ENCODE measurements at places on chromosomes 7 and 10.

DNA sequence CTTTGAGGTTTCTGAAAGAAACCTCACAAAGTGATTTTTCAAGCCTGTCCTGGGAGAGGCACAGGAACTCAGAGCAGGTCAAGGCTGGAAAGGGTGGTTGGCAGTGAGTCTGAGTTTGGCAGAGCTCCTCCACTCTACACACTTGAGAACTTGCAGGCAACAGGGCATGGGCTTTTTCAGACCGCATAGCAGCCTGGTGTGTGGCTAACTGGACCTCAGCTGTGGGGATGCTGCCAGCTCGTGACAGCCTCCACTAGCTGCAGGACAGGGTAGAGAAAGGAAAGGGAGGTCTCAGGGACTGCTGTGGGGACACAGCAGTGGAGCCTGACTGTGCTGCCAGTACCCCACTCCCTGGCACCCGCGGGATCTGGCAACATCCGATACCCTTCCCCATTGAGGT lies 2.6 kb downstream of the CDHR1 start:
- no peak for DNase-seq

GRCh38 chr10:119403921-119404320 lies 138.6 kb downstream of the RGS10 start:
- no peak for DNase-seq

- DNase-seq = no peak
Observed at GRCh38 chr7:156105337-156106106, 293.3 kb upstream of the SHH start.

DNA sequence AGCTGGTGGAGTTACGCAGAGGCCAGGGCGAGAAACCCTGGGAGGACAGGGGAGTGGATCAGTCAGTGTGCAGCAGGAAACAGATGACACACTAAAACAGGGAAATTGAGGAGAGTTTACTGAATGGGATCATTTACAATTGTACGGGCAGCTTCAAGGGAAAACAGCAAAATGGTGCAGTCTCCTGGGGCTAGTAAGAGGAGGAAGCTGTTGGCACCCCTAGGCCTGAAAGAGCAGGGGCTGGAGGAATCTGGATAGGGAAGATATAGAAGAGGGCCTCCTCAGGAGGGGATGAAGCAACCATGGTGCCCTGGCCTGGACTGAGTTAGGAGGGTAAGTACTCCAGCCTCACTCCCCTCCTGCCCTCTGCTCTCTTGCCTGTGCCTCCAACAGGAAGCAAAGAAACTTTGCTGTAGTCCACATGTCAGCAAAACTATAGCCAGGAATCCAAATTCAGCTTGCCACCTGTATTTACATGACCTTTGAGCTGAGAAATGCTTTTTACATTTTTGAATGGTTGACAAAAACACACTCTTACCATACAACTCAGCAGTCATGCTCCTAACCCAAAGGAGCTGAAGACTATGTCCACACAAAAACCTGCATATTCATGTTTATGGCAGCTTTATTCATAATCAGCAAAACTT lies 52.3 kb upstream of the OPN4 start:
- no peak for DNase-seq

DNA sequence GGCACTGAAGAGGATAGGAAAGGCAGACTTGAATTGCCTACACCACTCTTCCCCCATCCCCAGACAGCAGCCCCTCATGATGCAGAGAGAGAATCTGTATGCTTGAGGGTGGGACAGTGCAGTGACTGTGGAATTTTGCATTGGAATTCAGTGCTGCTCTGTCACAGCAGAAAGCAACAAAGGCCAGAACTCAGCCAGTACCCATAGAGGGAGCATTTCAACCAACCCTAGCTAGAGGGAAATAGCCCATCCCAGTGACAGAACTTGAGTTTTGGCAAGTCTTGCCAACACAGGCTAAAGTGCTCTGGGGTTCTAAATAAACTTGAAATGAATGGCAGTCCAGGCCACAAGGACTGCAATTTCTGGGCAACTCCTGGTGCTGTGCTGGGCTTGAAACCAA lies 80.4 kb downstream of the TES start:
- no peak for DNase-seq

- DNase-seq = no peak
Observed at GRCh38 chr7:117124591-117125220, 171.4 kb downstream of the ST7 start.

GRCh38 chr7:92641921-92642511 lies 51.8 kb upstream of the FAM133B start:
- no peak for DNase-seq

DNA sequence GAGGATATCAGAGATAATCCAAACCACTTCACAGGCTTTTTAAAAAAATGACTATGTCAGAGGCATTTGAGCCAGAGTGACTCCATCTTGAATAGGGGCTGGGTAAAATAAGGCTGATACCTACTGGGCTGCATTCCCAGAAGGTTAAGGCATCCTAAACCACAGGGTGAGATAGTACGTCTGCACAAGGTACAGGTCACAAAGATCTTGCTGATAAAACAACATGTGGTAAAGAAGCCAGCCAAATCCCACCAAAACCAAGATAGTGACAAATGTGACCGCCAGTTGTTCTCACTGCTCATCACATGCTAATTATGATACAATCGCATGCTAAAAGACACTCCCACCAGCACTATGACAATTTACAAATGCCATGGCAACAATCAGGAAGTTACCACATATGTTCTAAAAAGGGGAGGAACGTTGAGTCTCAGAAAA lies 177.5 kb downstream of the RAPGEF5 start:
- no peak for DNase-seq

- DNase-seq = no peak
Observed at GRCh38 chr7:55508221-55509011, 63.9 kb downstream of the VOPP1 start.

DNA sequence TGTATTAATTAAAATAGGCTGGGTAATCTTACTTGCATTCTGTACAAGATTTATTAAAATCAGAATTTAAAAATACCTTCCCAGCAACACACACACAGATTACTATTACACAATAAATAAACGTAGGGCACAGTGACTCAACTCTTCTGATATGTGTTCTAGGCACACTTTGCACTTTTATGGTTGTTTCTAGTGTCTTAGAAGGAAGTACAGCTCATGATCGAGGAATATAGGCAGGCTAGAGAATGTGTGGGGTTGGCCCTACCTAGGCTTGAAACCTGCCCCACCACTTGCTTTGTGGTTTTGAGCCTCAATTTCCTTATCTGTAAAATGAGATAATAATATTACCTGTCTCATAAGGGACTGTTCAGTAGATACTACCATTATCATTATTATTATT lies 30.5 kb downstream of the ARMC3 start:
- no peak for DNase-seq

DNA sequence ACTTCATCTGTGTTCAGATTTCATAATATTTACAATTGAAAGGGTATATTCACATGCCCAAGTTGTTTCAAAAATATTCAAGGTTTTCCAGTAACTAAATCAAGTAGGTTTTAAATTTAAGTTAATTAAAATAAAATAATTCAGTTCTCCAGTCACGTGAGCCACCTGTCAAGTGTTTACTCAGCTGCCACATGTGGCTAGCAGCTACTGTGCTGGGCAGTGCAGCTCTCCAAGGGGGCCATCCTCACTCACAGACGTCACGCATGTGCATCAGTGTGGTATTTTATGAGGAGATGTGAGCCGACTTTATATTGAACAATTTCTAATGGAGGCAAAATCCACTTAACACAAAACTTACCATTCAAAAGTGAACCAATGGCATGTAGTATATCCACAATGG lies 69.7 kb upstream of the CAMK2B start:
- DNase-seq = no peak

GRCh38 chr7:120981888-120982615 lies 6.5 kb upstream of the CPED1 start:
- no peak for DNase-seq

GRCh38 chr7:128879939-128880746 lies 17.5 kb downstream of the ATP6V1F start:
- no peak for DNase-seq

GRCh38 chr7:43850348-43851116 lies 18.8 kb downstream of the MRPS24 start:
- DNase-seq = no peak

GRCh38 chr7:18534481-18534880 lies 38.9 kb downstream of the HDAC9 start:
- no peak for DNase-seq

DNA sequence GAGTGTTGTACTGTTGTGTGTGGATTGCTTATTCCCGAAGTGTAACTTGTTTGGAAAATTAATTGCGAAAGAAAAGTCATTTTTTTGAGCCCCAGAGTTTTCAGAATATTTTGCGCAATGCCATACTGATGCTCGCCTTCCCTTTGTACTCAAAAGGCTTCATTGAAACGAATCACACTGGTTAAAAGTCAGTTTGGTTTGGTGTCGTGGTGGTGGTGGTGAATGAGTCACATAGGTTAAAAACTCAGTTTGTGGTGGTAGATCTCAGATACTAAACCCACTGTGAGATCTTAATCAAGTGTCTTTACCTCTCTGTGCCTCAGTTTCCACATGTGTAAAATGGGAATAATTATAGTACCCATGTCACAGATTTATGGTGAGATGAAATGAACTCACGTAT lies 61.1 kb upstream of the IL6 start:
- no peak for DNase-seq

GRCh38 chr10:19653931-19654330 lies 162.3 kb upstream of the PLXDC2 start:
- no peak for DNase-seq

GRCh38 chr7:70436790-70437350 lies 695.1 kb upstream of the GALNT17 start:
- DNase-seq = no peak

- DNase-seq = no peak
Observed at GRCh38 chr10:112963835-112964234, 13.8 kb downstream of the TCF7L2 start.

- no peak for DNase-seq
Observed at GRCh38 chr10:49750546-49750945, 11.6 kb downstream of the OGDHL start.

GRCh38 chr7:36203071-36203790 lies 50.2 kb downstream of the EEPD1 start:
- DNase-seq = no peak

GRCh38 chr10:28332726-28333125 lies 29.9 kb upstream of the MPP7 start:
- DNase-seq = no peak

GRCh38 chr7:3067193-3067592 lies 23.5 kb upstream of the CARD11 start:
- DNase-seq = peak; percentile 19

DNA sequence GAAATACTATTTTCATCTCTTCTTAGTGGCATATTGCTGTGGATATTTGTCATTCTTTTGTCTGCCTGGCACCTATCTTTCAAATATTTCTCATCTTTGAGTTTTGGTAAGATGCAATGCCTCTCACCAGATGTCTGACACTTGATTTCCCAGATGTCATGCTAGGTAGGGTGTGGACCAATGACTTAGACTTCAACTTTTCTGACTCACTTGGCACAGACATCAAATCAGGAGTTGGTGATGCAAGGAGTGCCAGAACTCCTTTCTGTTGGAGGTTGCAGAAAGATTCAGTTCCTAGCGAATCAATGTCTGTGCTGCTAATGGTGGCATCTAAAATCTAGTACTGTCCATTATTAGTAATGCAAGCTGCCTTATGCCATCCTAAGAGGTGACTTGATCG lies 216.9 kb upstream of the FERD3L start:
- no peak for DNase-seq

GRCh38 chr10:4939224-4940072 lies 23.8 kb upstream of the AKR1C1 start:
- no peak for DNase-seq

DNA sequence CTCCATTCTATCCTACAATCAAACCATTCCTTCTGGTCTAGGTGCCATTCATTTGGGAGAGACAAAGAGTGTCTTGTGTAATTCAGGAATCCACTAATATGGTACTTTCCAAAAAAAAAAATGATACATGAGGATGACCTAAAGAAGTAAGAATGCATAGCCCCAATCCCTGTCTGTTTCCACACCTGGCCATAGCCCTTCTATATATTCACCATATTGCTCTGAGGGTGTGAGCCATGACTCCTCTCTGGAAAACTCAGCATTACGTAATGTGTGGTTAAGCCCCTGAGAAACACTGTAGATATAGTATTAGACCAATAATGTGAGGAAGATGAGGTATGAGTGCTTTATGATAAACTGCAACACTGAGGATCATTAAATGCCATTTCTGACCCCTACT lies 592.7 kb downstream of the INHBA start:
- no peak for DNase-seq

- DNase-seq = no peak
Observed at GRCh38 chr10:124347956-124348355, 70.8 kb downstream of the OAT start.

GRCh38 chr10:95201736-95202135 lies 7.7 kb downstream of the ACSM6 start:
- no peak for DNase-seq

DNA sequence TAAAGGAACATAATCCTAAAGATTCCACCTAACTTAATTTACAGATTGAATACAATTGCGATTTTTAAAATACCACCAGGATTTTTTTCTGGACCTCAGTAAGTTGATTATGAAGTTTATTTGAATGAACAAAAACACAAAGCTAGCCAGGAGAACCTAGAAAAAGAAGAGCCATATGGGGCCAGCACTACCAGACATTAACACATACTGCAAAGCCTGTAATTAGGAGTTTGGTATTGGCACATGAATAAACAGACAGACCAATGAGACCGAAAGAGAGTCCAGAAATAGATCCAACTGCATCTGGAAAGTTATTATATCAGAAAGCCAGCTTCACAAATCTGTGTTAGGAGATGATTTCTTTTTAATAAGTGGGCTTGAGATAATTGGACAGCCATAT lies 105.5 kb upstream of the CHST15 start:
- DNase-seq = no peak

DNA sequence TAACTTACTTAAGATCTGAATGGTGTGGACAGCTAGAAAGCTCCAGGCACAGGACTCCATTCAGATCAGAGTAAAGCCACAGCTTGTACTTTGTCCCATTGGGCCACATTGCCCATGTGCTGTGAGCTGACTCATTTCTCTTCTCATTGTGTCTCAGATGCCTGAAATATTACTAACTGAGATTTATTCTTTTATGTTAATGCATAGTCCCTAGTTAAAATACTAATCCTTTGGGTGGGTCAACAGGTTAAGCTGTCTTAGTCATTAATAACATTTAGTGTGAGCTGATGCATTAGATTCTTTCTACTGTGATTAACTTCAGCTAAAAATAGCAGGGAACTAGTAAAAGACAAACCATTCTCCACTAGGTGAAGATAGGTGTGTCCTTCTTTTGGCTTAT lies 104.7 kb upstream of the ARMC3 start:
- DNase-seq = no peak

- DNase-seq = no peak
Observed at GRCh38 chr10:97574374-97575126, 2.0 kb downstream of the ANKRD2 start.
